Prostate gland (tissue), 2 donors: ENCODE measurements at places on chromosomes 4 and X. TPM values are rescaled to one million over a fixed set of nuclear protein-coding genes. Genes with fewer than 3 reads are reported as not detected.

DNA sequence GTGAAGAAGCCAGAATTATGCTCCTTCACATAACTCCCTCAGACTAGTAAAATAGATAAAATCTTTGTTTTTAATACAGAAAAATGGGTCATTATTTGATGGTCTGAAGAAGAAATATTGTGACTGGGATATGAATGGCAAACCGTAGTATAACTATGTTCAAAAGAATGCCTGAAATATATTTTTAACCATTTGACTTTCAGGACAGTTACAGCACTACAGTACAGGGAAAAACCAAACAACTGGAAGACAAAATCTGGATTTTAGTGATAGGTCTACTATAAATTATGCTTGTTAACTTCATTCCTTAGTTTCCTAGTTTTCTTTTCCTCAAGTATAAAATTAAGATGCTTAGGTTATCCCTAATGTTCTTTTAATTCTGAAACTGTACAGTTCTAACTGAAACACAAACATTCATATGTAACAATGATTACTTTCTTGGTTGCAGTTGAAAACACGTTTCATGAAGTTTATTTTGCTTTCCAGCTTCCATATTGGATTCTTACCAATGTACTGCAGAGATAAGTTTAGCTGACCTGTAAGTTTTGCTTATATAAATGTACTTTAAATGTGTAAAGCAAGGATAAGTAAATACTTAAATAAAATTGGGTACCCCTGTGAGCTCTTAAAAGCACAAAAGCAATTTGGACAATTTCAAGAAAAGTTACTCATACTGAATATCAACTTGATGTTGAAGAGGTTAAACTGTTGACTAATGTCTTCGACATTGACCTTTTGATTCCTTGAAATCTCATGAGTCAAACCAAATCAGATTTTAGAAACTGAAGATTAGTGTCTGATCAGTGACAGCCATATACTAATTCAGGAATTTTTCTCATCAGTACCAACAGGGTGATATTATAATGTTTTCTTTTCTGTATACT is 895 bp downstream of the AFP start:
- no peaks in the 10 kb centered on the region for H3K36me3 ChIP-seq
- H3K4me3 ChIP-seq: no peak overlapping the region
- H3K27ac ChIP-seq: no peak overlapping the region
- H3K27me3 ChIP-seq: peaks cover 3% of the 10 kb centered on the region

DNA sequence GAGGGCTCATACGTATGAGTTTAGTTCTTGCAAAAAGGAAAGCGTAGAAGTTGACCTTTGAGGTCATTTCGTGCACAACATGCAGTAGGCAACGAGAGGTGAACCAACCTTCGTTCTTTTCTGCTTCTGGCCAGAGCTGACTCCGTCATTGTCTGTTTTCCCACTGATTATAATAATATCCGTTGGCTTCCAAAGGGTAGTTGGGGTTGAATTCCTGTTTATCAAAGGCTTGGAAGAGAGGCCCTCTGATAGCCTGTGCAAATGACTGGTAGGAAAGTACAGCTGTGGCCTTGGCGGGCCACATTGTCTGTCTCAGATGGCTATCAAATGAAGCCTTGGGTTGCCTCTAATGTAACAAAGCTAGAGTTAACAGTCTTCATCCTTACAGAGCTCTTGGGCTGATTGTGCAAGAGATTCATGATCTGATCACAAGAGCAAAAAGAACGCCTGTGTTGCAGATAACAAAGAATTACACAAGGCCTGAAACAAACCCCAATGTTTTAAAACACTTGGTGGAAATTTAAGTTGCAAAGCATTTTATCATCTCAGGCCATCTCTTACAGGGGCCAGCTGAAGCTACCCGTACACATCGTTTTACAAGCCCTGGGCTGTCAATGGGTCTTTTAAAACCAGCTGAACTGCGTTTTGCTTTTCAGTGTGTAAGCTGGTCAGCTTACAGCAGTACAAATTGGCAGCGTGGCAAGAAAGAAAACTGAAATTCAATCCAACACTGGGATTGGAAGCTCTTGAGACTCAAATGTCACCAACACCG is 46.1 kb upstream of the FAM9C start:
- no peaks in the 10 kb centered on the region for H3K36me3 ChIP-seq
- no peak overlapping the region for H3K4me3 ChIP-seq
- no peak for DNase-seq
- H3K27me3 ChIP-seq: no peaks in the 10 kb centered on the region
- H3K27ac ChIP-seq: peak overlapping the region; percentile 33

DNA sequence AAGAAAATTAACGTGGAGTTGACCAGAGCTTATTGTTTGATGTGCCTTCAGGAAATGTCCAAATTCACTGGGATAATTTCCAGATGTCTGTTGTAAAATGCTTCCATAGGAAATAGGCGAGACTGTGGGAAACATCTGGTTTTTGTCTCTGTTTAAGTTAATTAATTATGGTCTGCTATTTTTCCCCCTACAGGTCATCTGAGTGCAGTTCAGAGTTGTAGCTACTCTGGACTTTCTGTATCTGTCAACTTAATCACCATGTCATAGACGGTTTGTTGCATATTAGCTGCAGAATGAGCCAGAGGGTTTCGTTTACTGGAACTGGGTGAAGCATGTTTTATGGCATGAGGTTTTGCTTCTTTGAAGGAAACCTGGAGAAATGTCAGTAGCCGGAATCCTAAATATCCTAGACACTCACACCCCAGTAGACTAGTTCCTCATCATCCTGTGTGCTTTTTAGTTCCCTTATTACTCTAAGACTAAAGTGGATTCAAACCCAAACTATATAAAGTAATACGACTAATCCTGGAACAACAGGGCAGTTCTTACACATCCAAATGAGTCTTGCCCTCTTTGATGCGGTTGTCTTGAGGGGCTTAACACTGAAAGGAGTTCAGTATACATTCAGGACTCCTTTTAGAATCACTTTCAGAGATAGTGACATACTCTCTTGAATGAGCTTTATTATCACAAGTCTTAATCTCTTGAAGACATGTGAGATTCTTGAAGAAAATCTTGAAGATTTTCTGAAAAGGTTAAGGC is 62.5 kb downstream of the PPEF1 start:
- no peaks in the 10 kb centered on the region for H3K27me3 ChIP-seq
- H3K4me3 ChIP-seq: no peak overlapping the region
- H3K4me1 ChIP-seq: no peaks in the 10 kb centered on the region
- DNase-seq: no peak
- H3K36me3 ChIP-seq: no peaks in the 10 kb centered on the region

DNA sequence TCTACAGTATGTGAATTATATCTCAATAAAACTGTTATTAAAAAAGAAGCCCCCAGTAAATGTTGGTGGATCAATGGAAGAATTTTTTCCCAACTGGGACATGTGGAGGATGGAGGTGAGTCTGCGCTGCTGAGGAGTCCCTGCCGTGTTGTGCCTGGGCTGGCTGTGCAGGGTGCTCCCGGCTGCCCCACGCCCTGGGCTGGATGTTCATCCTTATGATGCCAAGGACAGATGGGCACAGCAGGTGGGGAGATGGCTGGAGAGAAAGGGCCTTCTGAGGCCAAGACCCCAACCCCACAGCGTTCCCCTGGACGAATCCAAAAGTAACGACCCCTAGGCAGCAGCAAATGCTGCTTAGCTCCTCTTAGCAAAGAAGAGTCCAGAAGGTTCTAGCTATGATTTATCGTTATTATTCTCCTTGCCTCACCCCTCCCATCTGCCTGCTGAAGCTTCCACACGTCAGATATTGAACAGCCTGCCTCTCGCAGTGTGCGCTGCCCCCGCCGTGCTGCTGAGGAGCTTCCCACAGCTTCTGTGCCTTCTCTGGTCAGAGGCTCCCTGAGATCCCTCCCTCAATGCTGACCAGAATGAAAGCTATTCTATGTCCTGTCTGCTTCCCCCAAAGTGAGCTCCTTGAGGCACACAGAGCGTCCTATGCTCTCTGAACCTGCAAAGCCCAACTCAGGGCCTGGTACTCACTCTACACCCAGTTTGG is 26.5 kb downstream of the HMX1 start:
- H3K27me3 ChIP-seq: peaks cover 8% of the 10 kb centered on the region
- DNase-seq: no peak
- H3K36me3 ChIP-seq: no peaks in the 10 kb centered on the region
- no peak overlapping the region for H3K4me3 ChIP-seq
- H3K4me1 ChIP-seq: no peaks in the 10 kb centered on the region
- no peak overlapping the region for H3K27ac ChIP-seq

GRCh38 chr4:111360906-111361305 is 738.0 kb upstream of the PITX2 start:
- no peaks in the 10 kb centered on the region for H3K4me1 ChIP-seq
- DNase-seq: no peak
- H3K4me3 ChIP-seq: no peak overlapping the region
- H3K36me3 ChIP-seq: no peaks in the 10 kb centered on the region

DNA sequence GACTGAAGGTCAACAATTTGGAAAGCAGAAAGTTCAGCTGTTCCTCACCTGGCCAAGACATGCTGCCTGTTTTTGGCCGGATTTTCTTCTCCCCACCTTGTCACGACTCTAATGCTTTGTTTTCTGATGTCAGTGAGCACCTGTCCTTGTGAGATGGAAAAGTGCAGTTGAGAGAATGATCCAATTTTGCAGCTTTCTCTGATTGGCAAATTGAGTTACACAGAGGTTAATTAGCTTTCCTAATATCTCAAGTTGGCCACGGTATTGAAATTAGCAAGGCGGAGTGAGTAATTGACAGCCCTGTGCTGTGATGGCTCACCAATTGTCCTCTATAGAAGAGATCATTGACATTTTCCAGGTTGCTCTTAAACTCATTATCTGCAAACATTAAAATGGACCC is 126.8 kb upstream of the VCX3A start:
- DNase-seq: no peak
- H3K36me3 ChIP-seq: no peaks in the 10 kb centered on the region
- H3K27me3 ChIP-seq: no peaks in the 10 kb centered on the region
- no peak overlapping the region for H3K4me3 ChIP-seq

DNA sequence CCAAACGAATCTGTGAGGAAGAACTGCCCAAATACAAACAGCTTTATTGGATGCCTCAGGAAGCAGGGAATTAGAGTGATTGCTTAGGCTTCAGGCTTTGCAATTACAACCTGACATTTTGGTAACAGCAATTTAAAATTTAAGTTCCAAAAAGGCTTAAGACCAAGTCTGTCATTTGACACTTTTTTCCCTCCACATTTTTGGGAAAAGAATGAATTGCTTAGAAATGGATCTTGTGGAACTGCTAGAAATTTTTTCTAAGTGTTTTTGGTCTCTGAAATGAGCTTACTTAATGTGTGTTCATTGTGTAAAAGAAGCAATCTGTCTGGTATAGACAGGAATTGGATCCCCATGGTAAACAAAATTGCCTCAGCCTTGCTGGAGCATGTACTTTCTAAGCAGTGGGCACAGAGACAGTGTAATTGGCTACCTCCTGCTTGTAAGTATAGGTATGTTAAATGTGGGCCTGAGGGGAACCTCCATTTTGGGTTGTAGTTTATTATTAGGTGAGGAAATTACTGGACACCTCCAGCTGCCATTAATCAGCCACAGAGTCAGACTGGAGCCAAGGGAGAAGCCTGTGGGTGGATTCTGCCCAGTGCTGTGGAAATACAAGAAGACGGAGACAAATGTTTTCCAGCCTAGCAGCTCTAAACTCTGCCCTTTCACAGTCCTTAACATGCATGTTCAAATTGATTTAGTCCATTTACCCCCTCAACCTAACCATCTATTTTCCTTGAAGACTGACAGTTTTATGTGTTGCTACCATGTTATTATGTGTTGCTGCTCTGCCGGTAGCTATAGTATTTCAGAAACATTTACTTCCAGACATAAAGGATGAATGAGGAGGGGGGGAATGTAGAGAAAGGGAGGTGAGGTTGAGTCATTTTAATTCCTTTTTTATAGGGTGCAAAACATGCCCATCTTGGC is 473.0 kb downstream of the SPRY1 start:
- H3K27ac ChIP-seq: no peak overlapping the region
- H3K4me3 ChIP-seq: no peak overlapping the region
- no peaks in the 10 kb centered on the region for H3K36me3 ChIP-seq
- H3K4me1 ChIP-seq: no peaks in the 10 kb centered on the region
- no peaks in the 10 kb centered on the region for H3K27me3 ChIP-seq
- no peak for DNase-seq

GRCh38 chr4:113355550-113356371 is 306.3 kb downstream of the ANK2 start:
- no peak overlapping the region for H3K4me3 ChIP-seq
- no peaks in the 10 kb centered on the region for H3K36me3 ChIP-seq
- H3K27me3 ChIP-seq: no peaks in the 10 kb centered on the region
- no peaks in the 10 kb centered on the region for H3K4me1 ChIP-seq
- H3K27ac ChIP-seq: no peak overlapping the region

The FGFR3 gene
- 78.2 TPM for total RNA-seq

The AFF2 gene
- total RNA-seq: 22.2 TPM

The POF1B gene
- 4.6 TPM for total RNA-seq

The GPR82 gene
- total RNA-seq: 0.28 TPM

The ANTXR2 gene
- 133 TPM for total RNA-seq
